ENCODE measurements at places on chromosomes 16 and 17. TPM values are rescaled to one million over a fixed set of nuclear protein-coding genes. Genes with fewer than 3 reads are reported as not detected.

DNA sequence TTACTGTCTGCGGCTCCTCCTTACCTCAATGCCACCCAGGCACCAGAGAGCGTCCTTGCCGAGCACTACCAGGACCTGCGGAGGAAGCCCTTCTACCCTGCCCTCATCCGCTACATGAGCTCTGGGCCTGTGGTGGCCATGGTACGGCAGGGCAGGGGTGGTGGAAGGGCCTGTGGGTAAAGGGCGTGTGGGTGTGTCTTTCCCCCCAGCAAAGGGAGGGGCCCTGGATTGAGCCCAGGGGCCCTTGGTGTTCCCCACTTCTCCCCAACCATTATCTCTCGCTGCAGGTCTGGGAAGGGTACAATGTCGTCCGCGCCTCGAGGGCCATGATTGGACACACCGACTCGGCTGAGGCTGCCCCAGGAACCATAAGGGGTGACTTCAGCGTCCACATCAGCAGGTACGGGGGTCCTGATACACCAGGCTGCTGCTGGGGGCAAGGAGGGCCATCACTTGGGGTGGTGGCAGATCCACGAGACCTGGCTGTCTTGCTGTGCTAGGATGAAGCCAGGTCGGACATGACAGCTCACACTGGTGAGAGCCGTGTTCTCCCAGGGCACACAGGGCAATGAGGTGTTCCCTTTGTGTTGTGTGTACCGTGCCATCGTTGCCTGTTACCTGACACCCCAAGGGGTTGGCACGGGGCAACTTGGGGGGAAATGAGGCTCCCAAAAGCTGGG lies 2.2 kb upstream of the DECR2 start:
- DNase-seq, result no peak

- peak; percentile 72 for DNase-seq
Measured at GRCh38 chr16:70685938-70686375, at the start of gene MTSS2. TSS of gene MTSS2 (minus strand) at chr16:70686053. CDS start at chr16:70685791, 262 bp downstream.

- DNase-seq, result no peak
Measured at GRCh38 chr17:35557353-35557752, 3.3 kb downstream of the SLFN14 start.

DNA sequence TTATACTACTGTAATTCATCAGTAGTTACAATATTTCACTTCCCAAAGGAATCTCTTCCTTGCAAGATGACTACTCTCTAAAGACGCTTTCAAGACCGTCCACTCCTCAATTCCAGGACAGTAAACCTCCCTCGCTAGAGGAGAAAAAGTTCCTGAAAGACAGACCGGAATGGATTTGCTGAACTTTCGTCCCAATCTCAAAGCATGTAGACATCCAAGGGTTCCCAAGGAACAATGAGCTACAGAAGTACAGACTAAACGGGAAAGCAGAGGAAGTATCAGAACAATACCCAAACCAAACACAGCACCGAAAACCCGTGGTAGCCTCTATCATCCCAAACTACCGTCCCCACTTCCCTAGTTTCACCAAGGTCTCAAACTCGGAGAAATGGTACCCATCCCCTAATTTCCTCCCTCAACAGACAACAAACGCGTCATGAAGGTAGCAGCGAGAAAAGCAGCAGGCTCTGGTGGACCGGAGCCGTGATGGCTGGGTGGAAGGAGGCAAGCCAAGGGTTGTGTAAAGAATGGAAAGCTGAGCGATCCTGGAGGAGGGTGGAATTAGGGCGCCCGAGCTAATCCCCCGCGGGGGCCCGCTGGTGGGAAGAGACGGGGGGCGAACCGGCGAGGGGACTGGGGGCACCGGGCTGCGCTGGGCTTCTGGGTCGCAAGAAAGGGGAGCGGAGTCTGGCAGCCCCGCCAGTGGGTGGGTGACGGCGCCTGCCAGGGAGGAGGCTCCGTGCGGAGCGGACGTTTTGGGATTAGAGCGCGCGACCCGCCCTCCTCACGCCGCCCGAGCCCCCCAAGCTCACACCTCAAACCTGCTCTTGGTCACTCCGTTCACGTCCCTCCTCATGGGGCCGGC lies 647 bp downstream of the FBXL20 start:
- no peak for DNase-seq

DNA sequence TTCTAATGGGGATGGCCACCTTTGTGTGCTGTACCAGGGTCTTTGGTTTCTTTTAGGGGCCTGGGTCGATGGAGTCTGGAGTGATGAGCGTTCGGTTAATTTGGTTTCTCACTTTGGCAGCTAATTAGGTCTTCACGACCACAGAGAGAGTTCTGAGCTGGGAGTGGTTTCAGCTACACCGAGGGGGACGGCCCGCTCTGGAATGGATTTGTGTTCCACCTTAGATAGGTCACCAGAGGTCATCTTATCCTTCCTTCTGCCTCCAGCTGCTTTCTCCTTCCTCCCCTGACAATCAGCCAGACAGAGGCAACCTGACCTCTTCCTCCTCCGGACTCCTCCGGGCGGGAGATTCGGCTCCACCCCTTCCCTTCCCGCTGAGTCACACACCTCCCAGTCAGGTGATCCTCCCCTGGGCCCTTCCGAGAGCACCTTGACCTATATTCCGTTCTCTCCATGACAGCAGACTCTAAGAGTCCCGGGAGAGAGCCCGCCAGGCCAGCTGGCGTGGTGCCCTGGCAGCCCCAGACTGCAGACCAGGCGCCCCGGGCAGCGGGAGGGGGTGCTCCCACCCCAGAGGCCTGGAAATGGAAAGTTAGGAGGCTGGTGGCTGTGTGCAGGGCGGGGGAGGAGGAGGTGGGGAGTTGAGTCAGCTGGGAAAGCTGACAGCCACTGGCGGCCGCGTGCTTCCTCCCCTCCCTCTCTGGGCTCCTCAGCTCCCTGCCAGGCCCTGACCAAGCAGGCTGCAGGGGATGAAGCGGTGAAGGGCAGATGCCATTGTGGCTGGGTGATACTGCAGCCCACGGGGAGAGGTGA lies 44.7 kb downstream of the CHD9 start:
- DNase-seq, result peak; percentile 70

ARHGAP44 gene
- 2.4 TPM for total RNA-seq

RRN3 gene
- 25.5 TPM for total RNA-seq

TSNAXIP1 gene
- total RNA-seq, result 4.5 TPM
